Ammon's horn (tissue), 1 donor: ENCODE measurements at places on chromosomes 11 and 22.

DNA sequence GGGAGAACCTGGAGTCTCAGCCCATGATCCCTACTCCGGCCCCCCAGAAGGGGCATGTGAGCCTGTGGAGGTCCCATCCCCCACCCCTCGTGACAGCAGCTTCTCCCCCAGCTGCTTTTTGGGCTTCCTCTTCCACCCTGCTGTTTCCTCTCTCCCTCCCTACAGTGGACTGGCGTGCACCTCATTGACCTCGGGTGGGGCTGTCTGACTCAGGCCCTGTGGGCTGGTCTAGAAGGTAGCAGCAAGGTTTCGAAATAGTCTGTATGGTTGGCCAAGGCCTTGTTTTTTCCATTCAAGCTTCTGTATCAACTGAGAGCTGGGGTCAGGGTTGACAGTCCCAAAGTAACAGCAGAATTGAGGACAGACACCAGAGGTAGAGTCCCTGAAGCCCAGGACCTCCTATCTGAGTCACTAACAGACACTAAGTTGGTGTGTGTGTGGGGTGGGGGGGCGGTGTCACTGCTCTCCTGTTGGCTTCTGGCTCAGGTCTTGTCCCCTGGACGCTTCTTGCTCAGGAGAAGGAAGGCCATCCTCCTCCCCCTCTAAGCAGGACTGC, 7.7 kb downstream of the SLC37A2 start:
- peak; percentile 74 for DNase-seq

GRCh38 chr22:50032941-50033601, 20.5 kb upstream of the IL17REL start:
- DNase-seq, result no peak

GRCh38 chr11:59647245-59647980, 21.4 kb downstream of the PATL1 start:
- DNase-seq, result no peak

- DNase-seq, result no peak
These were observed 939 bp downstream of the ALX4 start for GRCh38 chr11:44308923-44309477.

DNA sequence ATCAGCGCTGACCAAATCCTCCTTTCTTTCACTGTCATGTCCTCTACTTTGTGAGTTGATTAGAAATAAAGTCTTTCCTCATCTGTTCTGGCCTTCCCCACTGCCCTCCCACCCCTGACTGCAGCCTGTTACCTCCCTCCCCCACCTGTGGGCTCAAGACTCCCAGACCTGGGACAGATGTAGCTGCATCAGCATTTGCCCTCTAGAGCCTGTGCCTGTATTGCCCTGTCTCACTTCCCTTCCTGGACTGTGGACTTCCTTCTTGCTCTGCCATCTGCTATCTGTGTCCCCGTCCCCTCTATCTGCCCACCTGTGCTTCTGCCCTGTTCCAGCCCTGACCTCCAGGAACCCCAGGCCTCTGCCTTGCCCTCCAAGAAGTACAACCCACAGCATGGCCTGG, 122.5 kb downstream of the GALNT18 start:
- DNase-seq, result no peak

DNA sequence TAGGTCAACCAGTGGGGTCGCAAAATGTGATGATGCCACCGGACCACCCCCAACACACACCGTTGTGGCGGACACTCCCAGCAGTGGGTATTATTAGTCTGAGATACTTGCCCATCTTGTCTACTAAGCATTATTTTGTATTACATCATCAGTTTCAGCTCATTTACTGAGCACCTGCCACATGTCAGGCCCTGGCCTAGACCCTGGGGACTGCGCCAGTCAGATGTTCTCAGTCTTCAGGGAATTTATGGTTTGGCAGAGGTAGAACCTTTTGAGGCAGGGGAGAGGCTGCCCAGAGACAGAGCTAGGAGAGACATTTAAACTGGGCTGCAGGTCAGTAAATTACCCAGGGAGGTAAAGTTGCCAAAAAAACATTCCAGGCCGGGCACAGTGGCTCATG, 43.1 kb upstream of the GCAT start:
- no peak for DNase-seq

- no peak for DNase-seq
These were observed 186.3 kb downstream of the IGLL1 start for GRCh38 chr22:23393721-23394320.

- DNase-seq, result no peak
These were observed 33.7 kb downstream of the SVIP start for GRCh38 chr11:22795914-22796313.

DNA sequence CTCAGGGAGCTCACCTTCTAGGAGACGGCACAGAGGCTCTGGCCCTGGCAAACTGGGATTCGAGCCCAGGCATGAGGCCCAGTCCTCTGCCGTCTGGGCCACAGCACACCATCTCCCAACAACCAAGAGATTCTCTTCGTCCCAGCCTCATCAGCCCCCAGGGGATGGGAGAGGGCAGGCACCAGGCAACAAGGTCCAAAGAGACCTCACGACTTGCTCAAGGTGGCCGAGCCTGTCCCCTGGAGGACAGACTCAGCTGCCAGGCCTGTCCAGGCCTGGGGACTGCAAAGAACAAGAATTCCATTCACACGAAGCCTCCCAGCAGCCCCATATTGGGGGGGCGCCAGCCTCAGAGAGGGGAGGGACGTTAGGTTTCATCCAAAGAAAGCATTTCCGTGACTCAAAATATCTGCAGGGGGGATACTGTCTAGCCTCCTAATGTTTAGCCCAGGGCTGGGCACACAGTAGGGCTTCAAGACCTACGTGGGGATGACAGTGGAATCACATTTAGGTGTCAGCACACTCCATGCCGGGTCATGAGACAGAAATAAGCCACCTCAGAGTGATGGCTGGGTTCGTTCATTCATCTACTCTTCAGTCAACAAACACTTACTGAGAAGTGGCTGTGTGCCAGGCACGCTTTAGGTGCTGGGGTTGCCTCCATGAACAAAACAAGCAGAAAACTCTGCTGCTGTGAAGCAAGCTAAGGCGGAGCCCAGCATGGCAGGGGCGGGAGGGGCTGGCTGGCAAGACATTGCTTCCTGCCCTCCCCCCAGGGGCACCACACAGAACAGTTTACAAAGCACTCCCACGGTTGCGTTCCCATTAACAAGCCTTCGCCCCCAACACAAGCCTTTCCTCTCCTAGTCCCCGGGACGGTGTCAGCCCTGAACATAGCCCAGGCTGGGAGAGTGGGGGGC, 1.2 kb downstream of the CARNS1 start:
- peak; percentile 68 for DNase-seq

DNA sequence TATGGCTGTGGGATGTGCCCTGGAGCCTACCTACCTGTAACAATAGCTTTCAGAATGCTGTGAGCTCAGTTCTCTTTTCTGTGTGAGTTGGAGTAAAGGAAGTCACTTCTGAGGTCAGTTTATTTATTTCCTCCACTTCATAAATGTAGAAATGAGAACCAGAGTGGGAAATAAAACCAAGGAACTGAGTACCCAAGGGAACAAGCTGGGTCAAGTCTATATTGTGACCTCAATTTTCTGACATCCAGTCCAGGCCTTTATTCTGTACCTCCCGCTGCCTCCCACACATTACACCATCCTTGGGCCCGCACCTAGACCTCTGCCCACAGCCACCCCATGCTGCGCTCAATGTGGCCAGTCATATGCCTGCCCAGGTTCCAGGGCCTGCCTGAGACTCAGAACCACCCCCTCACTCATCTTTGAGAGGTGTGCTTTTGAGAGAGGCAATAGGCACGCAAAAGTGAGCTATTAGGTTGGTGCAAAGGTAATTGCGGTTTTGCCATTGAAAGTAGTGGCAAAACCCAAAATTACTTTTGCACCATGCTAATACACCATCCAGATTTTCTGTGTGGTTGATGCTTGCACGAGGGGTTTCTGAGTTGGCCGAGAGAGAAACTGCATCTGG, 9.8 kb downstream of the MS4A6E start:
- peak; percentile 21 for DNase-seq

DNA sequence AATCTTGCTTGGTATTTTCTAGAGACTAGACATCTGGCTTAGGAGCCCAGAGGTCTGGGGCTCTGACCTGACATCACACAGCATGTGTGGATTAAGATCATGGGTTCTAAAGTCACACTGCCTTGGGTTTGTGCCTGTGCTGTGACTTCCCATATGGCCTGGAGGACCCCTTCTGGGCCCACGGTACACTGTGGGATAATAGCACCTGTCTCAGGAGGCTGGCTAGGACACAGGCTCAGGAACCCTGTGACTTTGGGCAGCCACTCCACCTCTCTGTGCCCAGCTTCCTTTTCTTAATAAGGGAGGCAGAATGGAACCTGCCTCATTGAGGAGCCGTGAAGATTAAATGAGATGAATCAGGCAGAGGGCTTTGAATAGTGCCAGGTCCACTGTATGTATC, 99.2 kb upstream of the B3GAT1 start:
- DNase-seq, result no peak

GRCh38 chr11:705646-706438, at the start of gene EPS8L2:
Gene EPS8L2 (plus strand): TSS chr11:706231. CDS start chr11:709408, 3,177 bp downstream.
- no peak for DNase-seq

- no peak for DNase-seq
These were observed 9.7 kb downstream of the SLN start for GRCh38 chr11:107702109-107702660.

DNA sequence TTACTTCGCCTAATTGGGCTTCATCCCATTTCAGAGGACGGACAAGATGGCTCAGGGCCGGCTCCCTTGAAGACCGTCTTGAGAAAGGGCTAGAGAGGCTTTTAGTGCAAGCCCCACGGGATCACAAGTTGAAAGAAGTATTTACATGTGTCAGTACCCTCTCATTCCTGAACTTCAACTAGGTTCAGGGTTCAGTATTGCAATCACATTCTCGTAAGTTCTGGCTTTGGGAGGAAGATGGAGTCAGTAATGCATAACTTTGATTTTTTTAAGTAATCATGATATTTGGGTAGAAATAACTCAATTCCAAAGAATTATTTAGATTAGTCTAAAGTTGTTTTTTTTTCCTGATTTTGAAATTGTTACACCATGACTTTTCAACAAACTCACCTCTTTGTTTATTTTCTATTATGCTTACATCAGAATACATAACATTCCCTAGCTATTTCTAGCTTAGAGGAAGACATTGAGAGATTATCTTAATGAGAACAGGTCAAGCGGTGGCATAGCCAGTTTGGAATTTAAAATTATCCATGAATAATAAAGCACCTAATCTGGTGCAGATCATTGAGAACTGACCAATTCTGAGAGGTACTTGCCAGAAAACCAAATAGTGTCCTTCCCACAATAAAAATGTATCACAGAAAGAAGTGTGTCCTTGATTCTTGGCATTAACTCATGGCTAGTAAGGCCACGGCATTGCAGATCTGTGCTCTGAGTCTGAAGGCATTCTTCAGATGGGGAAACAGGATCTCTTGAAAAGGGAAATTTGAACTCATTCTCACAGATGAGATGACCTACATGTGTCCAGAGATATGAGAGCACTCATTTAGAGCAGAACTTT, 92.1 kb upstream of the BLID start:
- no peak for DNase-seq

DNA sequence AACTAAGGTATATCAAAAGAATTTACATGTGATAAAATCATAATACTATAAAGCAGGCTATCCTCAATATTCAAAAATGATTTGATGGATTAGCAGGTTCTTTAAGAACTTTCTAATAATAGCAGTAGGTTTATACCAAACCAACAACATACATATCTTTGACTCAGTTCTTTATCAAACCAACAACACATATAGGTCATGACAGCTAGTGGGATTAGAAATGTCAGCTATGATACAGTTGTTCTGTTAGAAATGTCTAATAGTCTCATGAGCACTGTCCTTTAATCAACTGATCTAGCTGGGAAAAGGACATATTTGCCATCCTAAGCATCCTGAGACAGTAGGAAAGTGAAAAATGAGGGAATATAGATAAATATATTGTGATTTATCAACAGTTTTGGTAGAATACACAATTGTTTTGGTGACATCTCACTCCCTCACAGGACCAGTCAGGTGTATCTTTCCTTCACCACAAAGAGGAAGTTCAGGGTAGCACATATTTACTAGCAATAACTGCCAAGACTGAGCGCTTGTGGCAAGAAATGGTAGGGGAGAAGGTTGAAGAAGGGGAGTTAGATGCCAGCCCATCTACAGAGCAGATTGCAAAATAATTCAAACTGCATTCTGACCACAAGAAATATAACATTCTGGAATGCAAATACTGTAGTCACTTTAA, 90.8 kb upstream of the APOA1 start:
- DNase-seq, result no peak

DNA sequence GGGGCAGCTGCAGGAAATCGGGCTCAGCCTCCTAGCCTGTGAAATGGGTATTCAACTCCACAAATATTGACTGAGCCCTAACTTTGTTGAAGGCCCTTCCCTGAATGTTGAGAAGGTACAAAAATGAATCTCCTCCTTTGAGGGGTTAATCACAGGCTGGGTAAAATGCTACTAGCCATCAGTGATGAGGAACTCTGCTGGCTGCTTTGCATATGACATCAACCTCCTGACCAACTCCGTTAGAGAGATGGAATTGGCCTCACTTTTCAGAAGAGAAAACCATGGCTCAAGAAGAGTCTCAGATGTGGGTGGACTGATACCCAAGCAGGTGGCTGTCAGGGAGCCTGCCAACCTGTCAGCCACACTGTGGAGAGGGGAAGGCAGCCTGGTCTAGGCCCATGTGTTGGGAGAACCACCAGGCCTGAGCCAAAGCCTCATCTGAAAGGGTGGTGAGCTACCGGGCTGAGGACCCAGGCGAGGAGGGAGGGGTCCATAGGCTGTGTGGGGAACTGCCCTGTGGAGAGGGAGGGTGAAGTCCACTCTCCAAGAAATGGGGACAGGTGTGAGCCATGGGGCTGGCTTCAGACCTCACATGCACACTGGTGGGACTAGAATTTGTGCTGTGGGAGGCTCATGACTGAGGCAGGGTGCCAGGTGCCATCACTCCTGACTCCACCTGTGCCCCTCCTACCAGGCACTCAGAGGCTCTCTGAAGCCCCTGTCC, 11.8 kb downstream of the CDCA5 start:
- no peak for DNase-seq

GRCh38 chr11:115496892-115497291, 7.3 kb downstream of the CADM1 start:
- DNase-seq, result peak; percentile 50

DNA sequence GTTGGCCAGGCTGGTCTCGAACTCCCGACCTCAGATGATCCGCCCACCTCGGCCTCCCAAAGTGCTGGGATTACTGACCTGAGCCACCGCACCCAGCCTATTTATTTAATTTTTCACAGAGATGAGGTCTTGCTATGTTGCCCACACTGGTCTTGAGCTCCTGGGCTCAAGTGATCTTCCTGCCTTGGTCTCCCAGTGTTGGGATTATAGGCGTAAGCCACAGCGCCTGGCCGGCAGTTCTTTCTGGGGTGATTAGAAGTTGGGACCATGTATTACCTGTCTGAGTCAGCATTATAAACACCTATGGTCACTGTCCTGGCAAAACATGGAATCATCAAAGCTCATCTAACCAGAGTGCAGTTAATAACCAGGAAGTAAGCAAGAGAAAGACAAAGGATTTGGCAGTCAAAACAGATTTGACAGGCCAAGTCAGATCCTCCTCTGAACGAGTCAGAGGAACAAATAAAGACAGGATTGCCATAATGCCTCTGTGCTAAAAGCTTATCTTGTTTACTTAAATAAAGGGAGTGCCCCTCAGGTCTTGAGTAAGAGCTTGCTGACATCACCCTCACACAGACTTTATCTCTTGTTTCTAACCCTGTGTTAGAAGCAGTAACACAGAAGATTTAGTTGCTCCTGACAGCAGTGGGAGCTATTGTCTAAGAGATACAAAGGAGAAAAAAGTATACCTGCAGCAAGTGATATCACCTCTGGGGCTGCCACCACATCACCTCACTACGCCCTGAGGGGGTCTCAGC, 3.7 kb downstream of the SERPIND1 start:
- DNase-seq, result no peak

GRCh38 chr11:110196241-110196754, 100.1 kb downstream of the RDX start:
- no peak for DNase-seq
